ENCODE measurements at places on chromosomes 2 and 18.

DNA sequence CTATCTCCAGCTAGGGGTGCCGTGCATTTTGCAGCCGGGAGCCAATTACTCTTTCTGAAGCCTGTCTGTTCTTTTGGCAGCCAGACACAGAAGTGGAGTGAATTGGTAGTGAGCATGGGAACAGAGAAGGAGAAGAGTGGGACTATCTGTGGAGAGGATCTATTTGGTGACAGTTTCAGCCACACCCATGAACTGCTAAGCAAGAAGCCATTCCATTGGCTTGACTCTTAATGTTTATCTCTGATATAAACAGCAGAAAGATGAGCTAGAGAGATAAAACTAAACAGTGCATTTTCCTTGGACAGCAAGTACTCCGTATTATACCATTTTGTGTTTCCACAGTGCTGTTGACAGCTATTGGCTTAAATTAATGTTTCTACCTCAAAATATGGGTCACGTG, 259.6 kb upstream of the THUMPD2 start:
- DNase-seq, result no peak

GRCh38 chr2:85954590-85955458, 66.0 kb upstream of the ST3GAL5 start:
- DNase-seq, result no peak

DNA sequence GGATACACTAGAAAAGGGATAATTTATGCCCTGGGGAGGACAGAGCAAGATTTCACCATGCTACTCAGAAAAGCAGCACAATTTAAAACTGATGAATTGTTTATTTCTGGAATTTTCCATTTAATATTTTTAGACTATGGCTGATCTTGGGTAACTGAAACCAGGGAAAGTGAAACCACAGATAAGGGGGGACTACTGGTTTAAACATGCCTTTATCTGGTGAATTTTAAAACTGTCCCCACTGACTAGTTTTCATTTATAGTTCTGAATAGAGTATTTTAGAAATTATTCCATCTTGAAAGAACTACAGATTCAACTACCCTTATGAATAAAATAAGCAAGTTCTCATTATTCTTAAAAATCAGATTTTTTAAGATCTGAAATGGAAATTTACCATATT, 15.0 kb downstream of the NFU1 start:
- no peak for DNase-seq

DNA sequence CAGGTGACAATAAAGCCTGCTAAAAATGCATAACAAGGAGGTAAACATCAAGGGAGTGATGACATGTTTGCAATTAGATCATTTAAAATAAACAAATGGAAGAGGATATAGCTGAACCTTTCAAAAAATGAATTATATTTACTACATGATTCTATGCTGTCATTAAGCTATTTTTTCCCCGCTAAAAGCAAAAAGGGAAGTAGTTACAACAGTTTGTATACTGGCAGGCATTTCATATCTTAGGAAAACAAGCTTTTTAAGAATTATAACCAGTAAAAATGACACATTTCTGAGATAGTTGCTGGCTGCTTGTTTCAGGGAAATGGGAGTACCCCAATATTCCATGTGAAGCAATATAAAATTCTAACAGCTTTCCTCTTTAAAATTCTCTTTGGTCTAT, 89.1 kb upstream of the ITGB6 start:
- no peak for DNase-seq

- peak; percentile 50 for DNase-seq
Observed at GRCh38 chr2:64652231-64653108, 1.2 kb downstream of the SERTAD2 start.

DNA sequence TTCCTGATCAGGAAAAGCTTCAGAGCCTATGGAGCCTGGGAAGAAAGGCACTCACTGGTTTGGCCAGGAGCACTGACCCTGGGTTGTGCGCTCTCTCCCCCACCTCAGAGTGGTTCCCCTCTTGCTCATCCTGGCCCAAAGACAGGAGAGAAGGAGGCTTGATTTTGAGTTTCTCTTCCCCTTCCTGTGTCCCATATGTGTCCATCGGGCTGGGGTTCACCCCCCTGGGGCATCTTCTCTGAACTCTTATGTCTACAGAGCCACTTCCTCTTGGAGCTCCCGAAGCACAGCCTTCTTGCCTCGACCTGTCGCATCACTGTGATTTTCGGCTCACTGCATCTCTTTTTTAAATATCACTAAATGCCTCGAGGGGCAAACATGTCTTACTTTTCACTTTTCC, 692.3 kb downstream of the RNF144A start:
- peak; percentile 48 for DNase-seq
